ENCODE measurements at places on chromosomes 1 and 21.

DNA sequence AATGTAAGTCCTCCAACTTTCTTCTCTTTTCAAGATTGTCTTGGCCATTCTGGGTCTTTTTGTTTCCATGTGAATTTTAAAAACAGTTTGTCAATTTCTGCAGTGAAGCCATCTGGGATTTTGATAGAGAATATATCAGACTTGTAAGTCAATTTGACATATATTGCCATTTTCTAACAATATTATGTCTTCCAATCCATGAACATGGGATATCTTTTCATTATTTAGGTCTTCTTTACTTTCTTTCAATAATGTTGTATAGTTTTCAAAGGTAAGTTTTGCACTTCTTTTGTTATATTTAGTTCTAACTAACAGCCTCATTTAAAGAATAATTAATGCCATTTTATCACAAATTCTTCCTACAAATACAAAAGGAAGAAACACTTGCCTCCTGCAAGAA, 73.4 kb downstream of the STUM start:
- no peak for DNase-seq

GRCh38 chr1:164602101-164602422, 43.1 kb downstream of the PBX1 start:
- no peak for DNase-seq

GRCh38 chr1:213821175-213821942, 166.4 kb upstream of the PROX1 start:
- DNase-seq: no peak

DNA sequence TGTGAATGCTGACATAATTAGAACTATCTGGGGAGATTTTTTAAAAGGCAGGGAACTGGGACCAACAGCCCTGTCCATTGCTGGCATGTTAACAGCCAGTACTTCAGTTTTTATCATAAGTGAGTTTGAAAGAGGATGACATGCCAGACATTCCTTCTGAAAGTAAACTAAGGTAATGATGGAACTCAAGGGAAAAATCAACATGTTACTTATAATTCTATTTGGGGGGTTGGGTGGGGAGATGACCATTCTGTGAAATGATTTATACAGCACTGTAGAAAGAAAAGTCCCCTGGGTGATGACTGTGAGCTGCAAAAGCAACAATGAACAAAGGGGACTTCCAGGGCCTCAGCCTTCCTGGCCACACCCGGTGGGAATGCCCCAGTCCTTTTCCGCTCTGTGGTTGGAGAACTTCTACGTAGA, 5.4 kb upstream of the LAMC2 start:
- no peak for DNase-seq

- peak; percentile 6 for DNase-seq
These were observed 876 bp downstream of the RAB29 start for GRCh38 chr1:205774198-205775014.

GRCh38 chr1:54582566-54583306, 34.7 kb downstream of the ACOT11 start:
- DNase-seq: no peak

GRCh38 chr1:222588135-222588534, 1.6 kb downstream of the TAF1A start:
- DNase-seq: no peak

GRCh38 chr1:40404670-40405462, 31.3 kb downstream of the SMAP2 start:
- DNase-seq: no peak

DNA sequence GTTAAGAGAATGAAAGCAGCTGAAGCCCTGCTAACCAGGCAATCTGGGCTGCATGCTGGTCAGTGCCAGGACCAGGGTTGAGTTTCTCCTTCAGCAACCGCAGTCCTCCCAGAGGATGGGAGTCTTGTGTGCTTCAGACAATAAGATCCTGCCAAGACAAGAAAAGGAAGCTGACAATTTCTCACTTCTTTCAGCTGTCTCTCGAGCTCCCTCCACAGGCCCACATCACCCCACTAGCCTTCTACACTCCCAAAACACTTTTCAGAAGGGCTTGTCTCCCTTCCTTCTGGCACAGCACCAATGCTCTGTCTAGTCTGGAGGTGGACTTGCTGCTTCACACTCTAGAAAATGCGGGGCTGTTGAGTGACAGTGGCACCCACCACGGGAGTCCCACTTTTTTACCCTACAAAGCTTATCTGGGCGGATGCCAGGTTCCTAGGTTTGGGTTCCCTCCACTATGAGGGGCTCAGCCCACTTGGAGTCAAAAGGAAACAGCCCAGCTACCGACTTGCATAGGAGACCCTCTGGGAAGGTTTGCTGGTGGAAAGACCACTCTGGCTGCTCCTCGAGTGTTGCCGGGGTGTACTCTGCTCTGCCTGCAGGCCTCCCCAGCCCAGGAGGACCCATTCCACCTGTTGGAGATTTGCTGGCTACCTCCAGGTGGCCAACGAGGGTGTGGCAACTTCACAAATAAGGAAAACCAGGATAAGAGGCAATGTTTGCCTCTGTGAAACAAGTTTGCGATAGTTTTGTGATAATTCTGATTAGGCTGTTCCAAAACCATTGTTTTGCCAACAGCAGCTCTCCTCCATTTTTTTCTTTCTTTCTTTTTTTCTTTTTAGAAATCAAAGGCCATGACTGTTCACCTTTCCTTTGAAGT, 68.9 kb downstream of the TENT5C start:
- DNase-seq: no peak

GRCh38 chr1:172054172-172054571, 212.9 kb downstream of the DNM3 start:
- no peak for DNase-seq

DNA sequence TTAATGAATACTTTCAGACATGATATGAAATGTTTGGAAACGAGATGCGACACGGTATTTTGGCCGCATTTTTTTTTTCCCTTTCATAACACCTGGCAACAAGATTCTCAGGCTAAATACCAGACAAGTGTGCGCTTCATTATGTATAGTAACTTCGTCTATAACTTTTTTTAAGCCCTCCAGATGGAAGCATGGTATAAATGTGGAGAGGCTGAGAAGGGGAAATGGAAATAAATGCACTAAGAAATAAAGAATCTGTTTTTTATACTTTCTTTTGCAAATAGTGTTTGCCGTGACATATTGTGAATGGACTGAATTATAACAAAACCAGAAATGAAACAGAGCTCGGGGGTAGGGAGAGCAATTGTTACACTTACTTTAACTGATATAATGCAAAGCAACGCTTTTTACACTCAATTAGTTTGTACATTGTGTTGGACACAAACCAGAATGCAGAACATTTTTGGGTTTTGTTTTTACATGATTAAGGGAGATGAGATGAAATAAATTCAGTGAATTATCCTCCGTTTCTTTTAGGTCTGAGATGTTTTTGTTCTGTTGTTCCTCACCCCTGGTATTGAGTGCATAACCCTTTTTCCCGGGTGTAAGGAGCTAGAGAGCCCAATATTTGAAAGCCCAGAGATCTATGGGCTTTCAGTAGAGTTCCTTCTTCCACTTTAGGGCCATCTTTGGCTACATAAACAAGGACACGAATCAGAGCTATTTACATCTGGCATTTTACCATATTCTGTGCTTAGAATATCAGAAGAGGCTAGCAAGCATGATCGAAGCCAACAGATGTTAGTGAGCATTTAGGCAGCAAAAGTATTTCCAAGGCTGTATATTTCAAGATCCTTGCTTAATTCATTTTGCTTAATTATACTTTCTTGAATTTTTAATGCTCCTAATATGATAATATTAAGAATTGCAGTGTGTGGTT, 478.0 kb downstream of the CAMTA1 start:
- DNase-seq: no peak

GRCh38 chr1:242731446-242731845, 206.9 kb upstream of the PLD5 start:
- no peak for DNase-seq

- no peak for DNase-seq
These were observed 1.2 kb downstream of the PPP1R8 start for GRCh38 chr1:27831568-27832410.

DNA sequence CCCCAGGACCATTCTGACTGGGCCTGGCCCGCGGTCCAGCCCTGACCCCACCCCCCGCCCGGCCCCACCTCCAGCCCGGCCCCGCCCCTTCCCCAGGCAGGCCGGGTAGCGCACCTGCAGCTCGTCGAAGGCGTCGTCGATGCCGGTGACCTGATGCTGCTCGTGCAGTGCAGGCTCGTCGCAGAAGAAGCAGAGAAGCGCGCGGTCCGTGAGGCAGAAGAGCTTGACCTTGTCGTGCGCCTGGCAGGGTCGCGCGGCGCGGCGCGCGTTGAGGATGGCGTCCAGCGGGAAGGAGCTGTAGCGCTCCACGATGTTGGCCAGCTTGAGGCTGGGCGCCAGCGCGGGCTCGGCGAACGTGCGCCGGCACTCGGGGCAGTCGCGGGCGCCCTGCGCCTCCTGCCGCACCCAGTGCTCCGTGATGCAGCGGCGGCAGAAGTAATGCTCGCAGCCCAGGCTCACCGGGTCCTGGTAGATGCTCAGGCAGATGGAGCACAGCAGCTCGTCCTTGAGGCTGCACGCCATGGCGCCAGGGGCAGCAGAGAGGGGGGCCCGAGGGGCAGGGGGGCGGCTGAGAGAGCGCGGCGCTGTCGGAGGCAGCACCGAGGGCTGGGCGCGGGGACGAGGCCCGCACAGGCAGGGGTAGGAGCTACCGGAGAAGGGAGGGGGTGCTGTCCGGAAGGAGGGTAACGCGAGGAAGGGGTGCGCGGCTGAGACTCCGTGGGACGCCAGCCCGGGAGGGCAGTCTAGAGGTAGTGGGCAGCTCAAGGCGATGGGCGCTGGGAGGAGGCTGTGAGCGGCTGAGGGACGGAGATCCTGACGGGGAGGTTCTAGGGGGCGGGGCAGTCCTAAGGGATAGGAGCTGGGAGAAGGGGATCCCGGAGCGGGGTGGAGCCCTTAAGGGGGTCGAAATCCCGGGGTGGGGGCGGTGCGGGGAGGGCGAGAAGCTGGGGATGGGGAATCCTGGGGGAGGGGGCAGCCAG, 642 bp downstream of the TRIM62 start:
- DNase-seq: no peak

DNA sequence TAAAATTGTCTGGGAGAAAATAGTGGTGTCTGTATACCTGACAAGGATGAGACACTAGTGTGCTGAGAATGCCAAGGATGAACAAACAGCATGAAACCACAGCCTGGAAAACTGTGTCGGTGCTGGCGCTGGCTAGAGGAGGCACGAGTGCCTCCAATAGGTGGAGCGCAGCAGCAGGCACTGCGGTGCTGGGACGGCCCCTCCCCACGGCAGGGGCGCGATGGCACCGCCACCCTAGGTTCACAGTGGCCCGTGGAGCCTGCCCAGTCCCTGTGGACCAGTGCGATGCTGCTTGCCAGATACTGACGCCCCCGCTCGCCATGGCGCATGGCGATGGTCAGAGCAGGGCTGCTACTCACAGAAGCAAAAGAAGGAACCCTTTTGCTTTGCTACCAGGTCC, 6.8 kb downstream of the CFAP410 start:
- DNase-seq: no peak

- no peak for DNase-seq
These were observed 96.9 kb downstream of the NEK7 start for GRCh38 chr1:198253668-198254067.

- no peak for DNase-seq
These were observed 65.9 kb upstream of the DYNLT5 start for GRCh38 chr1:66686406-66686805.
